ENCODE measurements at places on chromosomes 11 and 22.
A peak's percentile ranks its signal among the peaks of the same experiment; 100 is the strongest.

DNA sequence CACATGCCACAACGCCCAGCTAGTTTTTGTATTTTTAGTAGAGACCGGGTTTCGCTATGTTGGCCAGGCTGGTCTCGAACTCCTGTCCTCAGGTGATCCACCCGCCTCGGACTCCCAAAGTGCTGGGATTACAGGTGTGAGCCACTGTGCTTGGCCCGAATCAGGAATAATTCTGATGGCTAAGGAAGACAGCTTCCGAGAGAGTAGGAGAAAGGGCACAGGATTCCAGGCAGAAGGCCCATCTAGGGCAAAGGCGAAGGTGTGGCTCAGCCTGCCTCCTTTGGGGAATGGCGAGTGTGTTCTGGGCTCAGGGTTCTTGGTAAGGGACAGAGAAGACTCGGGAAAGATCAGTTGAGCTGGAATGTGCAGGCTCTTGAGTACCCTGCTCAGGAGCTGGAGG, 1.6 kb upstream of the SYCE3 start:
- DNase-seq = no peak

DNA sequence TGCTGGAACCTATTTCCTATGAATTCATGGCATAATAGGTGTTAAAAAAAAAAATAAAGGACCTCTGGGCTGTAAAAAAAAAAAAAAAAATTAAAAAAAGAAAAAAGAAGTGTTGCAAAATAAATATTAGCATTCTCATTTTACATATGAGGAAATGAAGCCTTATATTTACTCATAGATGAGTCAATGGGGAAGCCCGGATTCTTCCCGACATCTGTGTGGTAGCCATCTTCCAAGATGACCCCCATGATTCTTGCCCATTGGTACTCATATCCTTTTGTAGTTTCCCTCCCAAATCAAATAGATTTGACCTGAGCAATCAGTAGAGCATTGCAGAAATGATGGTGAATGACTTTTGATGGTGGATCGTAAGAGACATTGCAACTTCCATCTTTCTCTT, 3.0 kb upstream of the SWAP70 start:
- DNase-seq = no peak

GRCh38 chr22:17938484-17938924, 85.9 kb downstream of the MICAL3 start:
- peak; percentile 80 for DNase-seq

- no peak for DNase-seq
Measured at GRCh38 chr11:103601225-103601846, 435.1 kb upstream of the DDI1 start.

- peak; percentile 84 for DNase-seq
Measured at GRCh38 chr11:47004595-47005033, 68.1 kb downstream of the CSTPP1 start.

GRCh38 chr22:30045901-30046715, 34.2 kb upstream of the HORMAD2 start:
- DNase-seq = no peak

GRCh38 chr11:86067851-86068137, 1.1 kb downstream of the PICALM start:
- DNase-seq = no peak

GRCh38 chr11:16410479-16410878, 54.1 kb upstream of the SOX6 start:
- no peak for DNase-seq

All from ovary (tissue), 10 donors.